ENCODE measurements at places on chromosomes 6 and 20.

- no peak for DNase-seq
These were observed 107.8 kb downstream of the RNGTT start for GRCh38 chr6:88855541-88856147.

DNA sequence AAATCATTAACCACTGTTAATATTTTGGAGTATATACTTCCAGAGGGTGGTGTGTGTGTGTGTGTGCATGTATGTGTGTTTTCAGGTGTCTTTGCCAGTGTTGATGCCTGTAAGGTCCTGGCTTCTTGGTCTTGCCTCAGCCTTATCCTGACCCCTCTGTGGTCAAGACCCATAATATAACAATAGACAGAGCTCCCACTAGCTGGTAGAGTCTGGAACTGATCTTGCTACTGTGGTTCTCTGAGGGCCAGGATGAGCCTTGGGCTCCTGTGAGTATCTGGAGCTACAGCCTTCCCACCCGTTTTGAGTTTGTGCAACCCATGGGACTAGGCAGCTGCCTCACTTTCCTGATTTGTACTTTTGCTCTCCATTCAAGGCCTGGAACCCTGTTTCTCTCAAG is 191.0 kb downstream of the IBTK start:
- DNase-seq, result no peak

- DNase-seq, result peak; percentile 36
These were observed 115.6 kb downstream of the TMEM170B start for GRCh38 chr6:11653028-11653583.

DNA sequence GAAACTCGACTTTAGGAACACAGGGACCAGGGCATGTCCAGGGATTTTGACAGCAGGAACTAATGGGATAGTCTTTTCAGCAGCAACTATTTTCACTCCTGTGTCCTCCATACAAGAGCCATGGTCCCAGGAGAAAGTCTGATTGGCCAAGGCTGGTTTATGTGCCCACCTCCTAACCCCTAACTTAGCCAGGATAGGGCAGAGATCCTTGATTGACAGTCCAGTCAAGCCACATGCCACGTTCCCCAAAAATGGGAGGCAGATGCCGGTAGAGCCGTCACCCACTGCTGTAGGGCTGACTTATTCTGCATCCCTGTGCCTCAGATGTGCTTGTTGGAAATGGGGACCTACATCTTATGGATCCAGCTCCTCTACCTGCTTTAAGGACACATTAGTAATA is 22.3 kb downstream of the SLC2A10 start:
- DNase-seq, result no peak

- DNase-seq, result no peak
These were observed 158.2 kb downstream of the ZFAND3 start for GRCh38 chr6:37977715-37978114.

GRCh38 chr20:14604143-14604542 is 266.7 kb upstream of the FLRT3 start:
- DNase-seq, result no peak

GRCh38 chr6:16183187-16183664 is 54.3 kb downstream of the MYLIP start:
- DNase-seq, result no peak

- no peak for DNase-seq
These were observed 499.0 kb upstream of the RNF217 start for GRCh38 chr6:124463271-124463670.

DNA sequence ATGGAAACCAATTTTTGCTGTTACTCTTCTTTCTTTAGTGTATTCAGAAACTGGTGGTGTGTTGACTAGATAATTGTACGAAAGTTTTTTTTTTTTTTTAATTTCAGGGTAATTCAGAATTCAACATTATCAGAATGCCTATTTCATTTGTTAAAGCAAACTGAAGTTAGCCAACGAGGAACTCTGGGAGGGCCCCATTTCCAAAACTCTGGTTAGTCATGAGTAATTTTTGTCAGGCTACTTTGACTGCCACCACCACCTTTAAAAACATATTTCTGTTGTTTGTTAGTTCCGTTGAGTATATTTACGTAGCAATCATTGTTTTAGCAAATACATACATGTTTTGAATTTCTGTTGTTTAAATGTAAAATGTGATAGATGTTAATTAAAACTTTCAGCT is 763 bp downstream of the ZKSCAN8 start:
- DNase-seq, result no peak

DNA sequence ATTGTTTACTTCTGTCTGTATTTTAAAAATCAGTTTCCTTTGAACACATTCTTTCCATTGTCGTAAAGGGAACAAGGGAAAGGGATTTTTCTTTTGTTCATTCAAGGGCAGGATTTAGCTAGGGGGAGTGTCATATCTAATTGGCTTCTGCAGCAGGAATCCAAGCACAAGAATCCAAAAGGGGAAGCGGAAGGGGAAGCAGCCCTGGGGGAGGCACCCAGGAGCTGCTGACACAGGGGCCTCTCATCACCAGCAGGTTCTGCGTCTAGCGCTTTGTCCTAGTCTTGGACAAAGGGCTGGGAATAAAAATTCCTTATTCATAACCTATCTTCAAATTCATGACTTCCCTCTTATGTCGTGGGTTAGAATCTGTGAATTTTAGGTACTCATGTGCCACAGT is 13.7 kb downstream of the RIPK1 start:
- no peak for DNase-seq

- DNase-seq, result no peak
These were observed 290.0 kb downstream of the TBC1D7 start for GRCh38 chr6:13038315-13038714.

GRCh38 chr20:59043698-59044097 is 1.1 kb upstream of the PRELID3B start:
- no peak for DNase-seq

DNA sequence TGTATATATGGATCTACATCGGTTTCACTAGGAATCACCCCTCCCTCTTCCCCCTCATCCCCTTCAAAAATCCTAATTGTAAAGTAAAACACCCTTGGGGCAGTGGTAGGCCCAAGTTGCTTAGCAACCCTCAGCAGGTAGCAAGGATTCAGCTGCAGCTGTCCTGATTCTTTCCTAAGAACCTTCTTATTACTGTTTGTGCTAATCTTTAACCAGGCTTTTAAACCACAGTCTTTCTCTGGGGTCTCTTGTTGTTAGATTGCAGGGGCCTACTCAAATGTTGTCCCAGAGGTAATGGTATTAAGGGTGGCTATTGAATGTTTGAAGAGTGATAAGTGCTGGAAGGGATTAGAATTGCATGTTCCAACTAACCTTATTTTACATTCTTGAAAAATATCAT is 46.4 kb downstream of the PRL start:
- no peak for DNase-seq

- no peak for DNase-seq
These were observed 2.0 kb downstream of the ZNF335 start for GRCh38 chr20:45969712-45970634.

DNA sequence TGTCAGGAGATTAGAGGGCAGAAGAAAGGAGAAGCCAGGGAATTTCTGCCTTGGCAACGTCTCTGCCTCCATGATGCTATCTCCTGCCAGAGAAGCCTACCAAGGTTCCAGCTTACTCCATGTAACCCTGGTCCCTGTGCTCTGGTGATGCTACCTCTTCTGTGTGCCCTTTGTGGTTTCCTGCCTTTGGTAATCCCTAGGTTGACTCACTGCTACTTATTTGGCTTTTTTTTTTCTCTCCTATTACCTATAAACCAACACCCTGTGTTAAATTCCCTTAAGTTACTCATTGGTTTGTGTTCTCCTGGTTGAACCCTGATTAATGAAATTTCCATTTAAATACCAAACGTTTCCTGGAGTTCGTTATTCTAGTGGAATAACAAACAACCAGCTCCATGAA is 527.8 kb upstream of the FLRT3 start:
- no peak for DNase-seq

DNA sequence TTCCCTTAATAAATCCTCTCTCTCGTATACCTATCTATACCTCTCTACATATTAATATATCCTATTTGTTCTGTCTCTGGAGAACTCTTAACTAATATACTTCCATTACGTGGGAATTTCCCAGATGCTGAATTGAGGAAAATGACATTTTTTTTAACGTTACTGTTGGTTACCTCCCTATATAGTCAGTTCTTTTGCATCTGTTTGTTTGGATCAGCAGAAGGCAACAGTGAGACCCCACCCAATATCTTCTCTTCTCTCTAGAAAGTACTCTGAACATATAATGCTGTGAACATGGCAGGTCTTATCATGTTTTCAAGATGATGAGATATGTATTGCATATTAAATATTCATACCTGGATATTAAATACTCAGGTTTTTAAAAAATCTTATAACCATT is 12.7 kb downstream of the RFPL4B start:
- no peak for DNase-seq

GRCh38 chr6:125827788-125828320 is 37.1 kb downstream of the NCOA7 start:
- no peak for DNase-seq

DNA sequence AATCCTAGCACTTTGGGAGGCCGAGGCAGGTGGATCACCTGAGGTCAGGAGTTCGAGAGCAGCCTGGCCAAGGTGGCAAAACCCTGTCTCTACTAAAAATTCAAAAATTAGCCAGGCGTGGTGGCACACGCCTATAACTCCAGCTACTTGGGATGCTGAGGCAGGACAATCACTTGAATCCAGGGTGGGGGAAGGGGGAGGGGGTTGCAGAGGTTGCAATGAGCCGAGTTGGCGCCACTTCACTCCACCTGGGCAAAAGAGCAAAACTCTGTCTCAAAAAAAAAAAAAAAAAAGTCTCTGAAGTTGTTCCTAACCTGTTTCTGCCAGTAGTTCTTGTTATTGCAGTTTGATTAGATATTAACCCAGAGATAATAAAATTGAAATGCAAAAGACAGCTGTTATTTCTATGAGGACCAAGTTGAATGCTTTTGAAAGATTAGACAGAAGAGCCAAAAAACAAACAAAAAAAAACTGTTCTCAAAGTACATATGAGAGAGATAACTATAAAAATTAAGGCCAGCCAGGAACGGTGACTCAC is 22.6 kb downstream of the PIGU start:
- no peak for DNase-seq

DNA sequence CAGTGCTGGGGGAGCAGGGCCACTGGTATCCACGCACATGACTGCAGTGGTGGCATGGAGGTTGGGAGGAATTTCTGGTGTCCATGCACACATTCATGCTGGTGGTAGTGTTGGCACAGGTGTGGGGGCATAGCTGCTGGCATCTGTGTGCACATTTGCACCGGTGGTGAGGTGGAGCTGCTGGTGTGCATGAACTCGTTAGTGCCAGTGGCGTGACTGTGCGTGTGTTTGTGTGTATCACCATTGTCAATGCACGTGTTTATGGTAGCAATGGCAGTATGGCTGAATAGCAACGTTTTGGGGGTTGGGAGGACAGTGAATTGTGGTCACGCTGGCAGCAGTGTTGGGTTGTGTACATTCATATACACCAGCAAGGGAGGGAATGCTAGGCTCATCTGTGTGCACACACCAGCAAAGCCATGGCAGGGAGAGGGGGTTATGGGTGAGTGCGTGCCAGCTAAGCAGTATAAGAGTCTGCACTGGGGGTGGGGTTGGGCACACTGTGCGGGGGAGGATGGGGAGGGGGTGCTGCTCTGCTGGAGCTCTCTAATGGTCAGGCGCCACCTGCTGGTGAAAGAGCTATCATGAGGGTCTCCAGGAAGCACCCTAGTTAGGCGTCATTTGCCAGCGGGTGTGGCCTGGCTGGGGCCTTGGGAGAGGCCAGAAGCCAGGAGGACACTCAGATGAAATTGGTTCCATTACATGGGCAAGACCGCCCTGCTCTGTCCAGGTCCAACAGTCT is 626.1 kb upstream of the ID4 start:
- no peak for DNase-seq

- no peak for DNase-seq
These were observed 130.4 kb downstream of the INSM1 start for GRCh38 chr20:20498076-20498861.

GRCh38 chr20:24106150-24106800 is 117.7 kb upstream of the GGTLC1 start:
- DNase-seq, result no peak

Measured in activated naive CD4-positive, alpha-beta T cell treated with anti-CD3 and anti-CD28 coated beads, Interleukin-2, amount 50 U/mL, for 16 hours (primary cell).